ENCODE measurements at places on chromosomes 11 and 22.

- DNase-seq: no peak
Observed at GRCh38 chr11:65559951-65560537, 1.9 kb upstream of the LTBP3 start.

GRCh38 chr11:60214386-60214785, 28.6 kb downstream of the MS4A4E start:
- DNase-seq: no peak

DNA sequence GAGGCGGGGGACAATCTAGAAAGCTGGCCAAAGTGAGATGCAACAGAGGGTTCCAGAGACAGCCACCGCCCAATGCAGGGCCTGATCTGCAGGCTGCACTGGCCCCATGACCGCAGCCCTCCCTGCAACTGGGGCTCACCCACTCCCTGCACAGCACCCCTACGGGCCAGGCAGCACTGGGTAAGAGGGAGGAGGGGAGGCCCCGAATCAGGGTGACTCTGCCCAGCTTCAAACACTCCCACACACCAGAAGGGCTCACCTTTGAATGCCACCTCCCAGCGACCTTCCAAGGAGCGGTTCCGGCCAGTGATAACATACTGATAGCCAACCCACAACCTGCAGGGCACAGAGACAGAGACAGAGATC, 59.3 kb downstream of the DGCR2 start:
- DNase-seq: peak; percentile 20

DNA sequence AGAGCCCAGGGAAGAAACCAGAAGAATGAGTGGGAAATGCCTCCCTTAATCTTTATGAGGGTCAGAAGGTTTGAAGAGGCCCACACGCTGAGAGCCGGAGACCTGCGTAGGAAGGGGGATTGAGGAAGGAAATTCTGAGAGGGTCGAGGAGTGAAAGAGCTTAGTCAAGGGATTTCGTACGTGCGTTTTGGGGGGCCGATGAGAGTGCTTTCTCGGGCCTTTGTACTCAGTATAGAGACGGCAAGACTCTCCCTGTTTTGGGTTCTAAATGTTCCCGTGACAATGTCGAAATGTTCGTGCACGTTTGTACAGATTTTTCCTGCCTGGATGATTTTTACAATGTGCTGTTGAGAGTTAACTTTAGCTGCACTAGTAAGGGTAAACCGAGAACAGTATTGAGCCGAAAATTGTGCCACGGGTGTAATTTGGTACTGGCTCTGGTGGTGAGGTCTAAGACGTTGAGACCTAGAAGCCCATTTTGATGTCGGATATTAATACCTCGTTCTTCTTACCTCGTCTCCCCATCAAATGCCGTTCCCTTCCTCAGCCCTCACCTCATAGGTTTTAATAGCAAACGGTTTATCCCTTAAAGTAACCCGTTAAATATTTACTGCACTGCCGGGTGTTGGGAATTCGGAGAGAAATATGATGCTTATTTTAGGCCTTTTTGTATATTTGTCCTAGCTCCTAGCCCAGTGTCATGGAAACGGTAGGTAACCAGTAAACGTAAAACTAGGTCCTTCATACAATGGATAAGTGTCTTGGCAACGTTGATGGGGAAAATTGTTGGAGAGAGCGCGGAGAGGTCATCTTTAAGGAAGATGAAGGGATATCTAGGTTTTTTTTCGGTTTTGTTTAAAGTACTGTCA, 734 bp downstream of the C11orf58 start:
- no peak for DNase-seq
